H9 (cell line): ENCODE measurements at places on chromosomes 7 and 10.

DNA sequence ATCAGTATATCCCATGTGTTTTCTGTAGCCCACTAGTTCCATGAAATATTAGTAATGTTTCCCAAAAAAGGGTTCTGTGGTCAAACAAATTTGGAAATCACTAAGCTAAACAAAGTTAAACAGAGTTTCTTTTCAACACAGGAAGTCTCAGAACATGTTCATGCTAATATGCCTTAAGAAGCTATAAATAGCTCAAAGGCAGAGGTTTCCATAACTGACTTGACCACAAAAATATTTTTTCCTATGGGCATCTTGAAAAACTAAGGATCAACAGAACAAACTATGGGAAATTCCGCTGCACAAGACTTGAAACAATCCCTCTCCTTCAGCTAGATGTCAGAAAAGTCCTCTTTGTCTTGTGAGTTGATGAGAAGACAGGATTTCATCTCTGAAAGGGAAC is 59.7 kb downstream of the SEM1 start:
- no peak for DNase-seq

- no peak for DNase-seq
Observed at GRCh38 chr7:26485367-26485934, 193.8 kb downstream of the SNX10 start.

- DNase-seq, result no peak
Observed at GRCh38 chr7:73638911-73639310, 14.6 kb upstream of the MLXIPL start.

GRCh38 chr7:28500138-28500537 is 87.8 kb downstream of the CREB5 start:
- DNase-seq, result no peak

DNA sequence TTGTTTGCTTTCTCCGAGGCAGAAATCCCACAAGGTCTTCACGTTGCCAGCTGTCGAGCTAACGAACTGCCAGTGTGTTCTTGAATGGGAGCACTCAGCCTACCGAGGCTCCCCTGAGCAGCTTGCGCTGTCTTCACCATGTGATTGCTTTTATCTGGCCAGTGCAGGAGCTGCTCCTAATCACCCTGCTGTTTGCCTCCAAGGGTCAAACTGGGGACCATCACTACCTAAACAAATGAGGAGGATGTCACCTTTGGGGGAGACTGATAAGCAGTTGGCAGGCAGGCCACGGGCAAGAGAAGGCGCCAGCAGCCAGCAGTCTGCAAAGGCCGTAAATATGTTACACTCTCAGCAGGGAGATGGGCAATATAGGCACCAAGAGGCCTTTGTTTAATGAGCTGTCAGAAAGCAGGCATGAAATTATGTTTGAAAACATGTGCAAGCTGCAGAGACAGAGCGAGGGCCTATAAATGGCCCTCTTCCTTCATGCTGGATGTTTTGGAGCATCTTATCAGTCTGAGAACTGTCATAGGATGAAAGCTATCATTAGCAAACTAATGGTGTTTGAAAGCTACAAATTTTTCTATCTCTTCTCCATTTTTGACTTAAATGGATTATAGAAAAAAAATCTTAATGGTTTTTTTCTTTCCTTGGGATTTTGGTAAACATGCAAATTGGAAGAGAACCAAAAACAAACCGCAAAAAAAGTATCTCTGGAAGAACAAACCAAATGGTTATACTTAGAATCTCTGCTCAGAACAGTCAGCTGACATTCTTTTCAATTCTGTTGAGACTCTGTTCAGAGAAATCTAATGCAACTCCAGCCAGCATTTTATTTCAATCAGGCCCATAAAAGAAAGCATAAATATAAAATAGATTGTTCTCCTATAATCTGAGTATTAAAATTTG is 267.3 kb upstream of the NPVF start:
- no peak for DNase-seq

- DNase-seq, result no peak
Observed at GRCh38 chr7:78260826-78261225, 462.3 kb downstream of the PHTF2 start.

DNA sequence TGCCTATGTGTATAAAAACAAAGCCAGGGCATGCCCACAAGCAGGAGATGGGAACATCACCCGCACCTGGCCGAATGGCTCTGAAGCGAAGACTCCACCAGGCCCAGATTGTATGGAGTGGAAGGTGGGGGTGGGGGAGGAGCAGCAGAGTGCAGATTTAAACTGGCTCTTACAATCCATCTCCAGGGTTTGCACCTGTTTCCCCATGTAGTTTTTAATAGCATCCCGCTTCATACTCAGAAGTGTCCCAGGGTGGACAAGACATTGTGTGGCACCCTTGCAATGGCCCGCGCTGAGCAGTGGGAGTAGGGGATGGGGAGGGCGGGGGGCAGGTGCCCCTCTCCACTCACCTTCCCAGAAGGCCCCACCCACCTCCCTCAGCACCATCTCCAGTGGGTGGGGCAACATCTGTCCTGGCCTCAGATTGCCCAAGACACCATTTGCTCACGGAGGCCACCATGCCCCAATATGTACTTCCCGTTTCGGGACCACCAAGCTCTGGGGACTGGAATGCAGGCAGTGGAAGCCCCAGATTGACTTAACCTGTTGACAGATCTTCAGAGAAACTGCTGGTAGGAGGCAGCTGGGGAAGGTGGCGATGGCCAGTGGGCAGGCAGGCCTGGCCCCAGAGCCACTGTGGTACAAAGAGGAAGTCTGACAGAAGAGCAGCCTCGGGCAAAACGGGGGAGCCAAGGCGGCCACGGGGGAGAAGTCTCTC is 23.0 kb downstream of the VSIR start:
- DNase-seq, result no peak

- DNase-seq, result no peak
Observed at GRCh38 chr10:59537501-59537900, 172.1 kb downstream of the SLC16A9 start.

- peak; percentile 32 for DNase-seq
Observed at GRCh38 chr7:68279827-68280400, 1283.3 kb downstream of the TYW1 start.

DNA sequence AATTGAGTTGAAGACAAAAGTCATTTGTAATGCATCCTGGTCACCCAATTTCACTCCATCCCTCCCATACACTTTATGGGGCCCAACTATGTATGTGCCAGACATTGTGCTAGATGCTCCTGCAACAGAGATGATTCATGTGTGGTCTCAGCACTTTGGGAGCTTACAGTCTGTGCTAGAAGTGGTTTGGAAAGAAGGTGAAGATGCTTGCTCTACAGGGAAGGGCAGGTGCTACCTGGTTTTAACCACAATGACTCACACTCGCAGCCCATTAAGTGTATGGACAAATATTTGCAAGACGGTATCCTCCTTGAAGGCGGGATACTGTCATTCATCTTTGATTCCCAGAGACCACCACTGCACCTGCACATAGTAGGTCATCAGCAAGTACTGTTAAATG is 257.6 kb downstream of the OTUD1 start:
- DNase-seq, result no peak

GRCh38 chr10:49709934-49710333 is 30.5 kb downstream of the C10orf53 start:
- no peak for DNase-seq

- peak; percentile 50 for DNase-seq
Observed at GRCh38 chr7:4612939-4613841, 68.9 kb upstream of the FOXK1 start.

GRCh38 chr7:157404845-157405481 is 68.2 kb downstream of the DNAJB6 start:
- DNase-seq, result no peak

DNA sequence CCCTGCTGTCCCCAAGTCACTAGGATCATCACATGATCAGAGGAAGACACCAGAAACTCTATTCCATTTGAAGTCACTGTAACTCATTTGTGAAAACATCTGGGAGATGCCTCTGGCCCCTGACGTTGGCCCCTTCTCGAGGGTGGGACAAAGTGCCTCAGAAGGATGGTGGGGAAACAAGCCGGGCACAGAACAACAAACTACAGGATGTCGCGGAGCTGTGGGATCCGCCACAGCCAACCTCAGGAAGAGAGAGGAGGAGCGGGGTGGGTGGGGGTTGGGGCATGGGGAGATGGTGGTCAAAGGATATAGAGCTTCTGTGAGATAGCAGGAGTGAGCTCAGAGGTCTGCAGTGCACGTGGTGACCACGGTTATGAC is 265.6 kb upstream of the TCERG1L start:
- DNase-seq, result no peak

DNA sequence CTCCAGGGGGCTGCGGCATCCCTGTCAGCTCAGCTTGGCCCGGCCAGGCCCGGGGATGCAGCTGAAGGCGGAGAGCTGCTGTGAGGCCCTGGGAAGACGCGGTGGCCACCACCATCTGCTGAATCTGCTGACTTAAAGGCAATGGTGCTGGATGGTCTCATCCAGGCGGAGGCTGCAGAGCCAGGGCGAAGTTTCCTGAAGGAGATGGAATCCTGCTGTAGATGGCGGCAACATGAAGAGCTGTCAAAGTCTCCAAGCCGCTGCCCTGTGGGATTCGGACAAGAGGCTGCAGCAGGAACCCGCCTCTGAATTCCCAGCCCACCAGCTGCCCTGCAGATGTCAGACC is 200.1 kb downstream of the PTPRN2 start:
- DNase-seq, result no peak

- DNase-seq, result no peak
Observed at GRCh38 chr10:109062371-109062770, 860.9 kb downstream of the XPNPEP1 start.

GRCh38 chr7:159127691-159128642 is 16.7 kb downstream of the VIPR2 start:
- DNase-seq, result peak; percentile 11

DNA sequence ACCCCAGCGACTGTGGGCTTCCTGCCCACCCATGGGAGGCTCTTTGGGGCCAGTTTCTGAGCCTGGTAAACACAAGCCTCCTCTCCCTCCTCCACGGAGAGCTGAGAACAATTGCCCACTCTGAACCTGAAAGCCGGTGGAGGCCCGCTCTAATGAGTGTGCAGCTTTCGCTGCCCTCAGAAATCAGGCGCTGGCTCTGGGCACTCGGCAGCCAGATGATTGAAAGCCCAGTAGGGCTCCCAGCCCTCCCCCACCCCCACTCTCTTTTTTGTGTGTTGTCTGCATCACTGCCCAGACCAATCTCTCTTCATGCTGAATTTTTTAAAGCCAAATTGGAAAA is 438.9 kb downstream of the RPS24 start:
- no peak for DNase-seq

- no peak for DNase-seq
Observed at GRCh38 chr7:107582875-107583274, 2.8 kb downstream of the BCAP29 start.

DNA sequence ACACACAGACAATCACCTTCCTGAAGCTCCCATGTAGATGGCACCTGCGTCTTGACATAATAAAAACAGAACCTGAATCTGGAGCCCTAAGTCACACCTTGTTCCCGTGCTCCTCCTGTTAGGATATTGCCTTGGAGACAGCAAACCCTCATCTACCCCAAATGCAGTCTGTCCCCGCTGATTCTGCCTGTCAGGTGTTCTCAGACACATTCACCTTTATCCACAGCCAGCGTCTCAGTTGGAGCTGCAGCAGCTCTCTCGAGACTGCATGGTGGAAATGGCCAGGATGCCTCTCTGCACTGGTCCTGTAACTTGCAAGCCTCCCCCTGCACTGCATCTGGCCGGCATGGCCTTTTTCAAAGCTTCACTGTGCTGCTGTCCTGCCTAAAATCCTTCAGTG is 218.0 kb upstream of the ZNF32 start:
- DNase-seq, result no peak

- DNase-seq, result no peak
Observed at GRCh38 chr7:84187087-84187805, 7.3 kb downstream of the SEMA3A start.

DNA sequence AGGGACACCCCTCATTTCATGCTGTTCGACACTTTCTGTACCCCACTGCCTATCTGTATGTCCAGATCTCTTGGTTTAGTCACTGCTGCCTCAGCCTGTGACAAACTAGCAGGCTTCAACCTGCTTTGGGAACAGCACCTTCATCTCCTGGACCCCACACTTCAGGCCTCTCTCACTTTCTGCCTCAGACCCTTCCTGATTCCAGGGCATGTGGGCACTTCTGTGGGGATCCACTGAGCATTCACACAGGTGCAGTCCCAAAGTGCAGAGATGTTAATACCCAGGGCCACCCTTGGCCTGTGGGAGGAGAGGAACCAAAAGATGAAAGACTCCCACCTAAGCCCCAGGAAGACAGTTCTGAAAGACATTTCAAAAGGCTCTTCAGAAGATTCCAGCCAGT is 29.4 kb upstream of the C10orf71 start:
- DNase-seq, result no peak

GRCh38 chr7:152013974-152014373 is 11.5 kb upstream of the GALNT11 start:
- DNase-seq, result no peak

DNA sequence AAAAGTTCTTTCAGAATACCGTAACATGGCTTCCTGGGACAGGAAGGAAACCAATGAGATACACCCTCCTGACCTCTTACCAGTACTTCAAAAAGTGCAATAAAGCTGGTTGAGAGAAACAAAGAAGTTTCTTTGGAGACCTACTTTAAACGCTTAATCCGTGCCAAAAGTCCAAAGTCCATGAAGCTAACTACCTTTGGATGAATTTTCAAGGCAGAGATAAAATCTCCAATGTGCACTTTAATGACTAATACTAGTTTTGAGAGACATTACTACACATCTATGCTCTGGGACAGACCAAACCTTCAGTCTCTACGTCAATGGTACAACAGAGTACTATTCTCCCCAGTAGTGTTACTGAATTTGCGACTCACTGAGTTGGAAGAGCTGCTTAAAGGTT is 46.1 kb downstream of the UBE2H start:
- DNase-seq, result no peak

DNA sequence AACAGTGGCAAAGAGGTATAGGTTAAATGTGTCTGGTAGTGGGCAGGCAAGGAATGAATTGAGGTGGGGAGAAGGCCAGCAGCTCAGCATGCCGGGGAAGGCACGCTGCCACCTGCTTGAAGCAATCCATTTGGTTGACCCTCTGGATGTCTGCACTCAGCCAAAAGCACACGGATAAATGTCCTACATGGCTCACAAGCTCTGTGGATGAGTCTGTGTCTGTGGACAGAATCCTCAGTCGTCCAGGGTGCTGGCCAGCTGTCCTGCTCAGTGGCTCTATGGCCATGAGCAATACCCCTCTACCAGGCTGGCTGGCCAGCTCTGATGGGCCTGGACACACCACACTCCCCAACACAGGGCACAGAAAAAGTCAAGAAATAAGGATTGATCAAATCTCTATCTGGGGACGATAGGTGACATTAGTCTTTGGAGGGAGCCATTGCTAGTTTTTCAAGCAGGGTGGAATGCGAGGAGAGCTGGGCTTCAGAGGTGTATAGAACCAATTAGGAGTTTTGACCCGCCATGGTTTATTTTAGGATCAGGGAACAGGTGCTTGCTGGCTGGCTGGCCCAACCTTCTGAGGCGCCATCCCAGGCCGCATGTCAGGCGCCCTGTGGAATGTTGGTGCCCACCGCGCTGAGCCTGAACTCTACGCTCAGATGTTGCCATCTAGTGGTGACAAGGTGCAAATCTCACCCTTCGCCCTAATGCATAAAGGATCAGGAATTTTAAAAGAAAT is 493.4 kb downstream of the TNS3 start:
- DNase-seq, result peak; percentile 69
